OCI-LY7 (cell line): ENCODE measurements at places on chromosomes 4 and X.

GRCh38 chrX:51395480-51395809 is 62.8 kb downstream of the NUDT10 start:
- no peak for DNase-seq

- no peak for DNase-seq
These were observed 980 bp upstream of the FHDC1 start for GRCh38 chr4:152935143-152935542.

DNA sequence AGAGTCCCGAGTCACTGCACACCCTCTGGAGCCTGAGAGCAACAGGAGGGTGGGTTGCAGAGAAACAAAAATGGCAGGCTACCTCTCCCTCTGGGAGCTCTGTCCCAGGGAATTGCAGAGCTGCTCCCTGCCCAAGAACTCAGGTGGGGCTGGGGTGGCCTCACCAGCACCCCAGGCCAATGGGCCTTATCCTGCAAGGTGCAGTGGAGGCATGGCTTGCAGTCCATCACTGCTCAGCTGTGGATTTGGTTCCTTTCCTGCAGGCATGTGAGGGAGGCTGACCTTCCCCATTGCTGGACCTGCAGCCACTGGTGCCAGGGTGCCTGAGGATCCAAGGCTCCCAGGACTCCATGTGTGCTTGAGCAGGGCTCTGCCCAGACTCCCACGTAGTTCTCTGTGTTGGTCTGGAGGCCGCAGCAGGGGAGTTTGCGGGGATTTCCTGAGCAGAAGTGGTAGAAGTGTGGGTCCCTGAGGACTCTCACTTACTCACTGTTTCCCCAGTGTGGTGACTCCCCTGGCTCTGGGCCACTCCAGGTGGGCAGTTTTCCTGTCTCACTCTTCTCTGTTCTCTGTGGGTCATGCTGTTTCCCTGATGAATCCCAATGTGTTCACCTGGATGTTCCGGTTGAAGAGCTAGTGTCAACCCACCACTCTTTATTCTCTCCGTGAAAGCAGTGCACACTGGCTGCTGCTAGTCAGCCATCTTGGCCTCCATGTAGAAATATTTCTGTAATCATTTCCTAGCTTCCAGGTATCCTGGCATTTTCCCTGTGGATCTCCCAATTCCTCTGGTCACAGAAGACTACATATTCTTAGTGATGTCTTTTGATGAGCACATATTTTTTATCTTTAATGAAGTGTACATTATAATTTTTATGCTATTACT is 82.3 kb downstream of the ARHGAP24 start:
- DNase-seq, result peak; percentile 2

DNA sequence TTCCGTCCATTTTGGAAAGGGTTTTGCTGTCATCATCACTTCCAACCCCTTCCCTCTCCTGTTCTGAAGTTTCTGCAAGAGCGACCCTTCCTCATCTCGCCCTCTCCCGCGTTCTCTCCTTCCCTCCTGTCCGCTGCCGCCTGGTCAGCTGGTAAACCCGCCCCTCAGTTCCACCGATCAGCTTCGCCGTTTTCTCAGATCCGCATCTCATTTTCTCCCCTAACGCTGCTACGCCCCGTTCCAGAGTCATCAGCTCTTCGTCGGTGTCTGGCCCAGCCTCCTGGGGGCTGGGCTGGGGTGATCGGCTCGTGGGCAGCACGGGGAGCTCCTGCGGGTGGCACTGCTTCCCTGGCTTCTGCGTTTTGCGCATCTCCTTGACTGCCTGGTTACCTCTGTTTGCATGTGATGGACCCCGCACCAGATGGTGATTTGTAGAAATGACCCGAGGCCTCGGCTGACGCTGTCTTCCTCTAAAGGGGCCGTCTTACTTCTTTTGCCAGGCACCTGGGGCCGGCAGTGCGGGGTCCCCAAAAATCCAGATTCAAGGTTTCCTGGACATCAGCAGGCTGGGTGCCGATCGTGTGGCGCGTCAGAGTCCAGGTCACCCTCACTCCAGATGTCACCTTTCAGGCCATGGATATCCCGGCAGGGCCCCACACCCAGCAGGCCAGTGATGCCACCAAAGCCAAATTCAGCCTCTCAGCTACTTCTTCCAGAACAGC is 13.4 kb downstream of the CTBP1 start:
- no peak for DNase-seq

DNA sequence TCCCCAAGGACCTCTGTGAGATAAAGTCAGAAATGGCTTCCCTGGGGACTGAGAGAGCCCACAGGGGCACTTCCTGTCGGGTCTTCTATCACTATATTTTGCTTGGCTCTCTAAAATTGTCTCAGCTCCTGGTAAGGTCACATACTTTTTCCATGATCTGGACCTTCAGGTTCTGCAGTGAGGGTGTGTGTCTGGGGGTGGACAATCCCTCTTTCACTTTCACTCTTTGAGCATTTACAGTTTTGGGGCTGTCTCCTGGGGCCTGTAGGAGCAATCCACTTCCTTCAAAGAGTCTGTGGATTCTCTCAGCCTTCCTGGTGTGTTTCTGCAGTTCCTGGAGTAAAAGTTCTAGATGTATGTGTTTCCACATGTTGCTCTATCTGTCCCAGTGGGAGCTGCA is 335.7 kb downstream of the FSTL5 start:
- no peak for DNase-seq
